Renal cortex interstitium (tissue), 15 donors: ENCODE measurements at places on chromosomes 3 and 15. TPM values are rescaled to one million over a fixed set of nuclear protein-coding genes. Genes with fewer than 3 reads are reported as not detected.

The C2CD4B gene
- polyA plus RNA-seq, result 1.2 TPM

The MED12L gene
- polyA plus RNA-seq, result 2.3 TPM

The FNDC3B gene
- 59.9 TPM for polyA plus RNA-seq

The DNAH12 gene
- 1.7 TPM for polyA plus RNA-seq

The CCR8 gene
- polyA plus RNA-seq, result not detected

DNA sequence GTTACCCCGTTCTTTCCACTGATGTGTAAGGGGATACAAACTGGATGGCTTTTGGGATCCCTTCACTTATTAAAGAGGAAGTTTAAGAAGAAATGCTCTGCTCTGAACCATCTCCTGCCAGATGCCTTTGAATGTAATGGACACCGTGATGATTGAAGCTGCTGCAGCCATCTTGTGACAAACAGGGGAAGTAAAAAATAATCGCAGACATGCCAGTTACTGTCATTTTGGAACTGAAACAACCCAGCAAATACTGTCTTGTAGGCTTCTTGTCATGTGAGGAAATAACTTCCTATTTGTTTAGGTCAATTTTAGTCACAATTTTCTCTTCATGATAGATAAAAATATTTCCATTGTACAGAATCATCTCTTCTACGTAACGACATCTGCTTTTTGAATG, 224.0 kb downstream of the CHL1 start:
- no peak for DNase-seq

DNA sequence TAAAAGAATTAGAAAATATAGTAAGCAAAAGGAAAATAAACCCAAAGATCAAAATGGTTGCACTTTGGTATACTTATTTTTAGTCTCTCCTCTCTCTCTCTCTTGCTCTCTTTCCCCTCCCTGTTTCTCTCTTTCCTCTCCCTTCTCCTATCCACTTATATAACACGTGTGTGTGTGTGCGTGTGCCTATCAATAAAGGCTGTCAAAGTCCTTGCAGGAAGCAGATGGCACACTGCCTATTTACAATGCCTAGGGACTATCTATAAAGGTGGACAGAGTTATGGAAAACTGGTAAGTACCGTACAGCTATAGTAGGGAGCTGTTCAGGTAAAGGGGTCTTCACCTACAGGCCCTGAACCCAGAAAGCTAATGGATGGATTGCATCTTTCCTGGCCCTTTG, 161.6 kb downstream of the SQOR start:
- no peak for DNase-seq

DNA sequence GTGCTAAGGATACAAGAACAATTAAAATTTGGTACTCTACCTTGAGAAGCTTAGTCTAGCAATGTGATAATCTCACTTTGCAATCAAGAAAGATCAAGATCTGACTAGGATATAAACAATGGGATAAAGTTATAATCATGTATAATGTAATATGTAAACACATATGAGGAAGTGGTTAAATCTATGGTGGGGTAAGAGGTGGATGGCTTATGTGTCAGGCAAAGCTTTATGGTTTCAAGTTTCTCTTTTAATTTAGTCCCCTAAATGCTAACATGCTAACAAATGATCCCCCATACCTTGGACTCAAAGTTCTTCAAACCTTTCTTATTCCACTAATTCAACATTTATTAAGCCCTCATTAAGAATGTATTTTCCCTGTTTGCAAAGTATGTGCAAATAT, 2.5 kb downstream of the RSL24D1 start:
- DNase-seq, result no peak

DNA sequence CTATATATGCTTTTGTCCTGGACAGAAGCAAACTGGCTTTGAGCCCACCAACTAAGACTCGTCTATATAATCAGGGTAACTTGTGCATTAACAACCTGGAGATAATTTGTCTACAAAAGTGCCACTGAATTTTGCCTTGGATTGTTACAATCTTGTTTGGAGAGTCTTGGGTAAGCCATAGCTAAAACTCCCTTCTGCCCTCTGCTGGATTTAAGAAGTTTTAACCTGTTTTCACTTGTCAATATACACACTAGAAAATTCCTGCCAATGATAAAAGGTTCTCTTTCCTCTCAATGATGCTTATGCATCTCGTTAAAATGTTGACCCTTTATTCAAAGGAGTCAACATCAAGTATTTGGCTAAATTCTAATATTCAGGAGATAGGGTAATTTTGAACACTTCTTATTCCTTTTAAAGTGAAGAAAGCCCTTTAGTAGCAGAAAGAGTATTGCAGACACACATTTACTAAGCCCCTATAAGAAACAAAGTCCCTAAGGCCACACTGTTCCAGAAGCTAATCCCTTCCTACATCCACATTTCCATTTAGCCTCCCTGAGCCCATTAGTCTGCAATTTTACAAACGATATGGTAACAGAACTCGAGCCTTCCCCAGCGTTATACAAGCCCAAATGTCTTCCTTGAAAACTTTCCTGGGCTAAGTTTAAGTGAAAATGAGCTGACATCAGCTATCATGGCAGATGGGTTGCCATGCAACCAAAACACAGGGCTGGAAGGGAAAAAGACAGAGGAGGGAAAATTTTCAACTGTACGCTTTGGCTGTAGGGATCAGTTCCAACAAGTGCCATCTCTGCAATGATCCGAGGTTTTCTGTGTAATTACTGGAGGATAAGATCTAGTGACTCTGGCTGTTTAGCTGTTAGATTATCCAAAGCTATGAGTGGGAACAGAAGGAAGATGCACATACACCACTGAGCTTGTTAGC, 75.9 kb upstream of the FGF12 start:
- DNase-seq, result no peak

GRCh38 chr3:43162230-43163084, 56.6 kb upstream of the POMGNT2 start:
- no peak for DNase-seq
